Activated CD4-positive, alpha-beta memory T cell treated with anti-CD3 and anti-CD28 coated beads for 36 hours (primary cell): ENCODE measurements at places on chromosomes 1 and 21. TPM values are rescaled to one million over a fixed set of nuclear protein-coding genes. Genes with fewer than 3 reads are reported as not detected.
A peak's percentile ranks its signal among the peaks of the same experiment; 100 is the strongest.

HAO2 gene
- not detected for total RNA-seq

DYNLT5 gene
- not detected for total RNA-seq

CFHR1 gene
- total RNA-seq: not detected

KCNE2 gene
- not detected for total RNA-seq

MANEAL gene
- 1.5 TPM for total RNA-seq

SLAMF8 gene
- 0.53 TPM for total RNA-seq

KRTAP10-11 gene
- not detected for total RNA-seq

XPR1 gene
- total RNA-seq: 17.9 TPM

HIVEP3 gene
- 26.2 TPM for total RNA-seq

SERBP1 gene
- total RNA-seq: 398 TPM

STUM gene
- not detected for total RNA-seq

DNA sequence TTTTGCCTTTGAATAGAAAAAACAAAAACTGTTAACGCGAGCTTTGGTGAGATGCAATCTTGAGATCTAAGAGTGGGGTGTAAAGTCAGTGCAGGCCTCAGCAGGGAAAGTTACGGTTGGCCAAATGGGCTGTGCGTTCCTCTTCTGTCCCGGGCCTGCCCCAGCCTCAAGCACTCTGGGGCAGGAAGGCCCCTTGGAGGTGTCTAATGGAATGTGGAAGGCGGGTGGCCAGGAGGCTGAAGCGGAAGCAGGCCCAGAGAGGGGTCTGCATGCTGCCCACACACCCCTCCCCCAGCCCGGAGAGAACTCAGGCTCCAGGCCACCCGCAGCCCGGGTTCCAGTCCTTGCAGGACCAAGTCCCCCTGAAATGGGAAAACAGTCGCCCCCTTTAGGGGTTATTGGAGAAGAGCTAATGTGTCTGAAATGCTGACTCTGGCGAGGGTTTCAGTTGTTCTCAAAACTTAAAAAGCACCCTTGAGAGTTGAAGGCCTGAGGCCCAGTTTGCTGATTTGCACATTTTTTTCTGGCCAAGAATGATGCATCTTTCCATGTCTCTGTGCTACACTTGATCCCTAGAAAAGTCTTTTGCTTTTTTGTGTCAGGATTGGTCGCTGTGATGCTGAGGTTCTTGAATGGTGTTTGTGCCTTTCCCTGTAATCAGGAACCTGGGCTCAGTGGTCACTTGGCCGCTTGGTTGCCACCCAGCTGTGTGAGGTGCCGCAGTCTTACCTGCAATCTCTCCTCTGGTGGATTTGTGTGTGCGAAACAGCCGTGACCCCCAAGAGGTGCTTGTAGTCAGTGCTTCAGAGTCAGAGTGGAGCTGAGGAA, 2.0 kb downstream of the COL18A1 start:
- no peak for DNase-seq

GRCh38 chr1:66682106-66682505, 70.2 kb upstream of the DYNLT5 start:
- DNase-seq: no peak

GRCh38 chr1:25772692-25773245, 27.2 kb upstream of the SELENON start:
- no peak for DNase-seq

DNA sequence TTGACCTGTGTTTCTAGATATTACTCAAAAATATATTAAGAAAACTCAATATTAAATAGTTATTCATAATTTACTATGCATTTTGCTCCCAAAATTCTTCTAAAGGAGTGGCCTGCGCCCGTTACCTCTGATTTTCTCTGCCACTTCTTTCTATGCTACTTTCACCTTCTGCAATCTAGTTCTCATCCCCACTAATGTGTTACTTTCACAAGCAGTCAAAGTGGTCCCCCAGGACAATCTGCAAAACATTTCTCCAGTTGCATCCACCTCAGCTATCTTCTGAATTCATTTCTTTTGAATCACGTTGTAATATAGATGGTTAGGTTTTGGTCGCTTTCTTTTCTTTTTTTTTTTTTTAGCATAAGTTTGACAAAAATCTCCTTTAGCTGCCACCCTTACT, 13.4 kb downstream of the INSL5 start:
- no peak for DNase-seq

GRCh38 chr1:185574139-185574875, 159.9 kb upstream of the HMCN1 start:
- no peak for DNase-seq

DNA sequence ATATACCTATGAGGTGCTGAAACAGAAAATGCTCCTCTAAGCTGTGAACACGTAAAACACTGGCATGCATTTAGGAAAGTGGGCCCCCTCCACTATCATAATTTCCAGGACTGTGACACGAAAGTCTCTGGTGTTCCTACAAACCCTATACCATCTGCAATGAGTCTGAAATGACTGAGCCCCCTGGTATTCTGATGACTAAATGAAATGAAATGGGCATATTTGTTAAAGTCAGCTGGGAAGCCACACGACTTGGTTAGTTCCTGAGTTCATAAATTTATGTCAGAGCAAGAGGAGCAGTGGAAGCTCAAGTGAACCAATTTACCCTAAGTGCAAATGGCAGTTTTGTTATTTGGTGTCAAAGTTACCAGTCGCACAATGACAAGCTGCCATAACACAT, 182.3 kb downstream of the KCTD3 start:
- DNase-seq: no peak

GRCh38 chr21:31218830-31219608, 125.0 kb downstream of the TIAM1 start:
- peak; percentile 25 for DNase-seq

DNA sequence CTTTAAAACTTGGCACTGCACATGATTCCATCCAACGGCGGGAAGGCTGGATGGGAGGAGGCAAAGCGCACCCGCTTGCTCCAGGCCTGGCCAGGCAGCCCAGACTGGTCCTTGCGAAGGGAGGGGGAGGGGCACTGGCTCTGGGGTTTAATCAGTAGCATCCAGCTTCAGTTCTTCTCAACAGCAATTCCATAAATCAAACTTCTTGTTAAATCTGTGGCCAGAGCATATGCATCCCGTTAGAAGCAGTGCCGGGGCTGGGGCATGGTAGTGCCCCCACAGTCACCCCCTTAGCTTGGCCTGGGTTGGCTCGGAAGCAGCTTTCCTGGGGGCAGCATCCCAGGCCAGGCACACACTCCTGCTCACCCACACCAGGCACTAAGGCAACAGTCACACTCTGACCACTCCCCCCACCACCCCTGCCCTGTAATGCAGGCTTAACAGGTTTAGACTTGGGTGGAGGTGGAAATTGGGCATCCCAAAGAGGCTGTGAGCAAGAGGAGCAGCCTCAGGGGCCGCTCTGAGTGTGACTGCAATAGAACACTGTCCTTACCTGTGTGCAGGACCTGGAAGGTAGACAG, 94.1 kb upstream of the CASZ1 start:
- DNase-seq: no peak

DNA sequence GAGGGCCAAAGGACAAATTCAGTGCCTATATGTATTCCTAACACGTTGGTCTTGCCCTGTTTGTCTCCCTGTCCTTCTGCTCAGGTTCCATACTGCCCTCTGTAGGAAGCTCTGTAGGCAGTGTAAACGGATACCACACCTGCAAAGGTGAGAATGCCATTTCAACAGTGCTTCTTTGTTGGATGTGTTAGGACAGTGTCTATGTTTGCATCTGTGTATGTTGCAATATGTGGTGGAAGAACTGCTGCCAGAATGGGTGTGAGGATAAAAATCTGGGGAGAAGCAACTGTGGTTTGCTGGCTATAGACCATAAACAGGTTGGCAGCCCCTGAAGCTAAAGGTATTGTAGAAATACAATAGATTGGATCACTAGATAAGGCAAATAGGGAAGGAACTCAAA, 113.1 kb upstream of the BMP8A start:
- no peak for DNase-seq

DNA sequence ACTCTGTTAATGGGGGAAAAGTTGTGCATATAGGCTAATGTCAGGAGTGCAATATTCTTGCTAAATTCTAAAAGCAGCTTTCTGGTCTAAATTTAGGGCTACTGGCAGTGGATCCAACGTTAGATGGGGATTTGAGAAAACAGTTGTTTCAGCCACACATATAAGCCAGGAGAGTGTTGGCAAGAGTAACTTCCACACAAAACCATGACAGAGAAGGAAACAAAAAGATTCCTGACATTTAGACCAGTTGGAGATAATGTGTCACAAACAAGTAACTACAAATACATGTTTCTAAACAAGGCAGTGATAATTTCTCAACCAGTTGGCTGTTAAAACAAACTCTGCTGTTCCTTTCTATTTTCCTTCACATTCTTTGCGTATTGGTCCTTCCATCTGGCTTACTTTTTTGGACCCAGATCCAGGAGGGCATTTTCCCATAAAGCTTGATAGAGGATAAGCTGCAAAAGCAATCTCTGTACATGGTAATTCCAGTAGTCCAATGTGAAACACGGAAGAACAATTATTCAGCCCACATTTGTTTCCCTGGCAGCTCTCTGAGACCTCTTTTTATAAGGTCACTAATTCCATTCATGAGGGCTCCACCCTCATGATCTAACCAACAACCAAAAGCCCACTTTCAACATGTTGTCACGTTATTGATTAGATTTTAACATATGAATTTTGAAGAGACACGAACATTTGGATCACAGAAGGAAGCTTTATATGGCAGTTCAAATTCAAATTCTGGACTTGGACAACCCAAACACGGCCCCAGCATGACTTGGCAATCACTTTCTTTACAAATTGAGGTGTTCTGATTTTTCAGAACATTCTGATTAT, 1888.6 kb downstream of the MRPL39 start:
- no peak for DNase-seq

DNA sequence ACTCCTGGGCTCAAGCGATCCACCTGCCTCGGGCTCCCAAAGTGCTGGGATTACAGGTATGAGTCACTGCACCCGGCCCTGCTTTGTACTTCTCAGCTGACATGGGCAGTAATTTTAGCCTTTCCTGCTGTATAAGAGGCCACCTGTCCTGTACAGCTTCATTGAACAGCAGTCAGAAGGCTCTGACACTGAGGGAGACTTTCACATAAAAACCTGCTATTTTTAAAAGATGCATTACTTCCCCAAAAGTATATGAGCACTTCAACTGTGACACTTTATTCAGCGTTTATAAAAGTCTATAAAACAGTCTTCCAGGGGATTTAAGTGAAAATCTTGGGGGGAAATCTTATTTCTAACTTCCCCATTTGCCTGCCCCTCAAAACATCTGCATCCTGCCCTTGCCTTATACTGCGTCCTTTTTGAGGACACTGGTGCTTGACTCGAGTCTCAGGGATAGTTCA, 17.6 kb downstream of the RNU5D-1 start:
- no peak for DNase-seq

DNA sequence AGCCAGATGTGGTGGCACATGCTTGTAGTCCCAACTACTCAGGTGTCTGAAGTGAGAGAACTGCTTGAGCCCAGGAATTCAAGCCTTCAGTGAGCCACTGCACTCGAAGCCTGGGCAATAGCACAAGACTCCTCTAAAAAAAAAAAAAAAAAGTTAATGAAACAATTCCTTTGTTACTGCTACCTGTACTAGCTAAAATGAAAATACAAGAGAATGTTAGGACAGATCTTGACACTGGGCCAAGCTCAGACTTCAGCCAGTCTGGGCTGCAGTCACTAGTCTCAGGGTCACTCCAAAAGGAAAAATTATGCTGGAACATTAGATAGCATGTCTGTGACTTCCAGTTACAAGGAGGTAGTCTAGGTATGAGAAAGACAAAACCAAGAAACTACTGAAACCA, 56.5 kb downstream of the TRIM33 start:
- no peak for DNase-seq

GRCh38 chr1:201020721-201021629, 2.5 kb downstream of the KIF21B start:
- peak; percentile 66 for DNase-seq

- no peak for DNase-seq
These were observed 80.0 kb downstream of the SLC25A24 start for GRCh38 chr1:108120163-108120562.

- DNase-seq: no peak
These were observed 144.5 kb downstream of the BRINP2 start for GRCh38 chr1:177315261-177315660.

- peak; percentile 61 for DNase-seq
These were observed 95.4 kb upstream of the USP24 start for GRCh38 chr1:55310505-55310971.

DNA sequence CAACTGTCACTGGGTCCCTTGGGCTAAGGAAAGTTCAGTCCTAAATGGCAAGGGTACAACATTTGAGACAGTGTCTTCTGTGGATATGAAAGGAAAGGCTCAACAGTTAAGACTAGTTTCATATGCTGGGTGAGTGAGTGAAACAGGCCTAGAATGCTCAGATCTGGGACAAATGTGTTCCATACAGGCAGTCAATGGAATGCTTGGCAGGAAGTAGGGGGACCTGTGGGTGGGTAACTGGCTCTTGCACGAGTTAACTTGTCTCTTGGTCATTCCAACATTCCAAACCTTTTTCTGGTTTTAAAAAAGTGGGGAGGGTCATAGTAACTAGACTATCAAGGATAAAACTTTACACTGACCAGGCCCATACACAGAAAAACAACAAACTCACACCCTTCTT, 17.8 kb upstream of the ADAM30 start:
- no peak for DNase-seq

DNA sequence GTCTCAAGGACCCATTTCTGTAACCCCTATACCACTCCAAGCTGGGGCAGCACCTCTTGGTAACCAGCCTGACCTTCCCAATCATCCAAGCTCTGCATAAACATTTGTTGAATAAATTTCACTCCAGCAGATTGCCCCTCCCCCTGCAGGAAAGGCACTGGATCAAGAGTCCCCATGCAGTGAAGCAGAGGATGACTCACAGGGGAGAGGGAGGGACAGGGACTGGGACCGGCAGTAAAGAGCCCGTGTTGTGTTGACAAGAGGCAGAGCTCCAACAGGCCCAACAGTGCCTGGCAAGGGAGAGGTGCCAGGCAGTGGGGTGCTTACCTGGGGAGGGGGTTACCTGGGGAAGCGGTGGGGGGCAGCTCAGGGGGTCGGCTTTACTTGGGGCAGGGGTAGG, 32.3 kb downstream of the SLC9A1 start:
- DNase-seq: no peak

GRCh38 chr1:211742889-211743529, 67.6 kb upstream of the NEK2 start:
- DNase-seq: no peak

- no peak for DNase-seq
These were observed 345.0 kb downstream of the NPHP4 start for GRCh38 chr1:5647234-5647633.

GRCh38 chr1:228393268-228393701, 13.3 kb downstream of the TRIM11 start:
- no peak for DNase-seq

GRCh38 chr1:84402501-84402900, 4.2 kb downstream of the DNASE2B start:
- no peak for DNase-seq

GRCh38 chr1:174935961-174936727, 63.6 kb upstream of the CACYBP start:
- no peak for DNase-seq

DNA sequence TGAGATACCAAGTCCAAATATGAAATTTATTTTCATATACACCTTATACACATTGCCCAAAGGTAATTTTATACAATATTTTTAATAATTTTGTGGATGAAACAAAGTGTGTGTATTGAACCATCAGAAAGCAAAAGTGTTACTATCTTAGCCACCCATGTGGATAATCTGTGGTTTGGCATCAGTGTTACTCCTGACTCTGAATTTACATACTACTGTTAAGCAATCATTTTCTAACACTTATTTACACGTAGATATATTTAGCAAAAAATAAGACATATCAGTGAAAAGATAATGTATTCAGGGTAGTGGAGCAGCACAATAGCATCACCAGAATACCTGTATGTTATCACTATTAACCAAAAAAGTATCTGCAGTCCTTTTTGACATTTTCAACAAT, 23.8 kb downstream of the DENND2D start:
- DNase-seq: no peak
